GM06990 (cell line): ENCODE measurements at places on chromosomes 4 and X.

DNA sequence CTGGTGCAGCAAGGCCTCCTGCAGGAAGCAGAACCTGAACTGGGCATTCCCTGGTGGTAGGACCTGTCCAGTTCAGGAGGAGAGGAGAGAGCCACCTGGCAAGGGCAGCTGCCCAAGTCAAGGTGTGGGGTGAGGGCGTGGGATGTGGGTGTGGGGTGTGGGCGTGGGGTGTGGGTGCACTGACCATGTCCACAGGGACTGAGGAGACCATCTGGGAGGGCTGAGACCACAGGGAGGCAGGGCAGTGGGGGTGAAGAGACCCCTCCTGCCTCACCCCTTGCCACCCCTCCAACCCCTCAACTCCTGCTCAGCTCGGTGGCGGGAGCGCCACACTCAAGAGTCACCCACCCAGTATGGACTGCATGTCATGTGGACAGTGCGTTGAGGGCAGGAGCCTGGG lies 117.9 kb downstream of the CPZ start:
- DNase-seq = no peak

DNA sequence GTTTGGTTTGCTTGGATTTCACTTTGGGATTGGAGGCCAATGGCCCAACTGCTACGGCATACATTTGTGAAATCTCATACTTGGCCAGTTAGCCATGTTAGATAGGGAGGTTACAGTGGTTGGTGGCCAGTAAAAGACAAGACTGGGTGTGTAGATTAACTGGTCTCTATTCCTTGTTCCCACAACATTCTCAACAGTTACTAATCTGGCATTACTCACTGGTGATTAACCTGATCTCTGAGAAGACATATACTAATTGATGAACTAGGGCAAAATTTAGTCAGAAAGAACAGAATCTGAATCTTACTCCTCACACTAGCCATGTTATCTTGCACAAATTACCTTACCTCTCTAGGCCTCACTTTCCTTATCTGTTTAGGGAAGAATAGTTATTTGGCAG lies 33.4 kb downstream of the GATB start:
- no peak for DNase-seq

- no peak for DNase-seq
Observed at GRCh38 chr4:105014635-105015034, 132.0 kb upstream of the TET2 start.

DNA sequence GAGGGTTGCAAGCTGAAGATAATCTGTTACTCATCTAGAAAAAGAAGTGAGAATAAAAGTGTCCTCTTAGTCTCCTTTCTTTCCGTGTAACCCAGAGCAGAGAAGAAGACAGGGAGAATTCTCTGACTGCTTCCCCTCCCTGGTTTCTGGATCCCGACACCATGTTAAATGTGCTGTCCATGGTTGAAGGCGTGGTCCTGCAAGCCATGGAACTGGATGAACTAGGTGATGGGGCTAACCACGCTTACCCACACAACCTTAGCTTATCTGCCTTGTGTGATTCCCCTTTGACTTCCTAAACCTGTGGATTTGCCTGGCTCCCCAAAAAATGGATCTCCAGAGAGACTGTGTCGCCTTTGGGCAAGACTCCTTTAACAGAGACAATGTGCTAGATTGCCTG lies 907.6 kb downstream of the FSTL5 start:
- DNase-seq = no peak

- DNase-seq = no peak
Observed at GRCh38 chrX:154785716-154786115, 19.6 kb downstream of the MPP1 start.

DNA sequence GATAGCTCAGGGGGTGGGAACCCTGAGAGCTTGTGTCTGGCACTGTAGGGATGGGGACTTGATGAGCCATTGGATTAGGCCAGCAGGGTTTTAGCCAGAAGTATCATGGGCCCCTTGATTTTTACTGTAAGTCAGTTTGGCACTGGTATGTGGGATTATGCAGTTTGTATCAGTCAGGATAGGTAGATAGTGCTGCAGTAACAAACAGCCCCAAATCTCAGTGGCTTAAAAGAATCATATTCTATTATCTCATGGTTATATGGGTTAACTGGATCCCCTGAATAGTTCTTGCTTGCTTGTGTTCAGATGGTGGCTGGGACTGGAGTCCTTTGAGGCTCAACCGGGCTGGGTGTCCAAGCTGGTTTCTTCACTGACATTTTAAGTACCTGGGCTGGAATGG lies 56.5 kb downstream of the SORCS2 start:
- DNase-seq = no peak

GRCh38 chr4:80071604-80072227 lies 1.3 kb downstream of the ANTXR2 start:
- peak; percentile 13 for DNase-seq

DNA sequence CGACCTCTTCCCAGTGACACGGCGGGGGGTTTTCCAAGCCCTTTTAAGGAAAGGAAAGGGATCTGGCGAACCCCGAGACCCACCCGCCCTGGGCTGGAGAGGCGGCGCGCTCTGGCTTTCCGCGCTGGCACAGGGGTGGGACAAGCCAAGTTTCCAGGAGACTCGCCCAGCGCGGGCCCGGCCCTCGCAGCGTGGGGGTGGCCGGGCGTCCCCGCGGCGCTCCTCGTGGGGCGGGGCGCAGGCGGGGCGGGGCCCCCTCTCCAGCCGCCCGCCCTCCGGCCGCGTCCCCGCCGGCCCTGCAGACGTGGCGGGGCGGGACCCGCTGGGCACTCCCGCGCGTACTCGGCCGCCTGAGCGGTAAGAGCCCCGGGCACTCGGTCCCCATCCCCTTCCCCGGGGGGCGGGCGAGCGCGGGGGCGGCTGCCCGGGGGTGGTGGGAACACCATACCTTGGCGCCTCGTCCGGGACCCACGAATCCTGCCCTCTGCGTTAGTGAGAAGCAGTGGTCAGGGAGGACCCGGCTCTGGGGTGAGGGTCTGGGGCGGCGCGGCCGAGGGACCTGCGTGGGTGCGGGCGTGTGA lies at the start of gene FAM114A1:
TSS of gene FAM114A1 (plus strand) at position 329 of the 581 bp plus-strand sequence. CDS start 10,273 bp downstream, outside the sequence.
- peak; percentile 76 for DNase-seq
